Activated CD4-positive, alpha-beta T cell treated with anti-CD3 and anti-CD28 coated beads, Interleukin-2, amount 10 ng/mL, durations not matched to agents 7 days and 5 days (primary cell): ENCODE measurements at places on chromosomes 11 and 22. TPM values are rescaled to one million over a fixed set of nuclear protein-coding genes. Genes with fewer than 3 reads are reported as not detected.

Gene ADAMTS15
- 0.04 TPM for total RNA-seq

Gene PNPLA5
- not detected for total RNA-seq

Gene NCAM1
- total RNA-seq: 0.15 TPM

Gene PARVG
- 146 TPM for total RNA-seq

Gene ACTN3
- not detected for total RNA-seq

Gene LRRC75B
- 1.0 TPM for total RNA-seq

- DNase-seq: no peak
- H3K27ac ChIP-seq: no peak overlapping the region
- peaks cover 23% of the 10 kb centered on the region for H3K4me1 ChIP-seq
- H3K4me3 ChIP-seq: no peak overlapping the region
- H3K36me3 ChIP-seq: no peaks in the 10 kb centered on the region
Observed at GRCh38 chr22:35835998-35836691, 118.5 kb downstream of the APOL5 start.

GRCh38 chr11:38950867-38951266 lies 2352.8 kb upstream of the RAG2 start:
- DNase-seq: no peak
- no peaks in the 10 kb centered on the region for H3K4me1 ChIP-seq
- H3K36me3 ChIP-seq: no peaks in the 10 kb centered on the region
- H3K27ac ChIP-seq: no peak overlapping the region

GRCh38 chr11:71458146-71459070 lies 5.4 kb downstream of the NADSYN1 start:
- no peaks in the 10 kb centered on the region for H3K27me3 ChIP-seq
- no peak for DNase-seq

- peaks cover 95% of the 10 kb centered on the region for H3K4me1 ChIP-seq
- peaks cover 6% of the 10 kb centered on the region for H3K36me3 ChIP-seq
- H3K27me3 ChIP-seq: no peaks in the 10 kb centered on the region
- DNase-seq: peak; percentile 65
Observed at GRCh38 chr11:102470251-102470650, 17.7 kb upstream of the TMEM123 start.
